CD4-positive, alpha-beta T cell treated with Interleukin-4 for 4 hours (primary cell): ENCODE measurements at places on chromosomes 7 and 10.

DNA sequence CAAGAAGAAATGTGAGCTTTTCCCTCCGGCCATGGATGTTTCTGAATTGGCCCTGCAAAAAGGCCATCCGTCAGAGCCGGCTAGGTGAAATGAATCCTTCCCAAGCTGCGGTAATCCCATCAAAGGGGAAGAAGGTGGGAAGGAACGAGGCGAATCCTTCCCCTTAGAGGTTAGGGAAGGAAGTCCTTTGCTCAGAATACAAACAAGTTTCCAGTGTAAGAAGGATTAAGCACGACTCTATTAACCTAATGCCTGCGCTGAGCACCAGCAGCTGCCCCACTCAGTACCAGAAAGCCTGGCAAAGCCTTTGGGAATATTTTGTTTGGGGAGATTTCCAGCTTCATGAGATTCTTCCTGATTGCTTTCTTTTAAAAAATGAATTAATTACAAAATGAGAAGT is 42.8 kb downstream of the CLRN3 start:
- DNase-seq: no peak

- DNase-seq: peak; percentile 67
Observed at GRCh38 chr7:117119192-117119924, 166.1 kb downstream of the ST7 start.

DNA sequence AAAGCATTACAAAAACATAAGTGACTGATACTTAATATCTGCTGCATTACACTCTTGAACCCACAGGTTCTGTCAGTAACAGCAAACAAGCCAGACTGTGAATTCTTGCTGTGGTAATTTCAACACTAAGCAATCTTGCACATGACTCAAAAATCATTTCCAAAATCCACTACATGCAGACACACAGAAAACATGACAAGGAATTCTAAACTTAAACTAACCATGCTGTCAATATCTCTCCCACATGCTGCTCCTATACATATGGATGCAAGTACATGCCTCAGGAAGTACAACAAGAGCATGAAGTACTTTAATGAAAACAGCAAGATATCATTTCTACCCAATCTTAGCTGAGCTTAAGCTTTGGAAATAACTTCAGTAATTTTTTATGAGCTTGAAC is 890.2 kb upstream of the KCND2 start:
- no peak for DNase-seq

- DNase-seq: peak; percentile 33
Observed at GRCh38 chr7:142583446-142583845, 165.8 kb upstream of the PRSS1 start.

DNA sequence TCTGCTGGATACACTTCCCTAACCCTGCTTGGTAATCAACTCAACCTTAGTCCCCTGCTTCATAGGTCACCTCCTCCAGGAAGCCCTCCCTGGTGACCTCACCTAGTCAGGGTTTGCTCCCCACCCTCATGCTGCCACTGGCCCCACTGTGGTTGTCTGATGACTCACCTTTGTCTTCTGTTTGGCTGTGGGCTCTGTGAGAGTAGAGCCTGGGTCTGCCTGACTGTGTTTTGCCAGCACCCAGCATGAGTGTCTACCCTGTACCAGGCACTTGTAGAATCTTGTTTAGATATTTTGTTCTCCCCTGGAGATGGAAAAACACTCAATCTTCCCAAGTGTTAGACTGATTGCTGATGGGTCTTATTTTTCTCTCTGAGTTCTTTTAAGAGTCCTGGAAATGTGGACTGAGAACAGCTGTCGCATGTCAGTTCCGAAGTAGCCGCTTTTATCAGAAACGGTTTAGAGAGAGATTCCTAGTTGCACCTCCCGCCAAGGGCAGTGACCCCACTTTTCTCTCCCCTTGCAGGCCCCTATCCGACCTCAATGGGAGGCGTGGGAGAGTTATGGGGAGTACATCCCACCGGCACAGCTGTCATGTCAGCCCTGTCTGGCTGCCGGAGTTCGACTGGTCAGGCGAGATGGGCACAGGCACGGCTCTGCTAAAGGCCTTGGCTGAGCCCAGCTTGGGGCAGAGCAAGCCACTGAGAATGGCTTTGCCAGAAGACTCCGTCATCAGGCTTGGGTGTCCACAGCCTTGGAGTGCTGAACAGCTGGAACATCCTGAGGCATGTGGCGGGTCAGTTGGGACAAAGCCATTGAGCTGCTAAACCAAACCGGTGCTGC is 134.3 kb downstream of the GRK5 start:
- DNase-seq: peak; percentile 67

GRCh38 chr7:68334216-68334615 is 1264.1 kb upstream of the AUTS2 start:
- no peak for DNase-seq

DNA sequence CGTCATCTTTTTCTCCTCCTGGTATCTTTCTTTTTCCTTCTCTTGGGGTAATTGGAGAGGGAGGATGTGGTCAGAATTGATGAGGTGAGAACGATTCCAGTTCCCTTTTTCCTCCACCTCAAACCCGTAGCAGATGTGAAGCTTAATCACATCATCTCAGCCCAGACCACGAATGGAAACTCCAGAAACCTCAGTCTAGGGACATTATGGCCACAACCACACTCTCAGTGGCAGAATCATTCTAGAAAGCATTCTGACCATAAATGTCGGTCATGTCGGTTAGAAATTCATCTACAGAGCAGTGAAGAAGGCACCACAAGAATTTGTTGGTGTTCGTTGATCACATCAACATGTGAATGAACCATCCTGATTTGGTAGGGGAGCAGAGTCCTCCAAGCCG is 78.7 kb downstream of the GATA3 start:
- peak; percentile 4 for DNase-seq

- DNase-seq: no peak
Observed at GRCh38 chr10:35433851-35434426, 97.6 kb downstream of the CCNY start.

GRCh38 chr7:96135241-96135640 is 186.7 kb downstream of the SLC25A13 start:
- no peak for DNase-seq

DNA sequence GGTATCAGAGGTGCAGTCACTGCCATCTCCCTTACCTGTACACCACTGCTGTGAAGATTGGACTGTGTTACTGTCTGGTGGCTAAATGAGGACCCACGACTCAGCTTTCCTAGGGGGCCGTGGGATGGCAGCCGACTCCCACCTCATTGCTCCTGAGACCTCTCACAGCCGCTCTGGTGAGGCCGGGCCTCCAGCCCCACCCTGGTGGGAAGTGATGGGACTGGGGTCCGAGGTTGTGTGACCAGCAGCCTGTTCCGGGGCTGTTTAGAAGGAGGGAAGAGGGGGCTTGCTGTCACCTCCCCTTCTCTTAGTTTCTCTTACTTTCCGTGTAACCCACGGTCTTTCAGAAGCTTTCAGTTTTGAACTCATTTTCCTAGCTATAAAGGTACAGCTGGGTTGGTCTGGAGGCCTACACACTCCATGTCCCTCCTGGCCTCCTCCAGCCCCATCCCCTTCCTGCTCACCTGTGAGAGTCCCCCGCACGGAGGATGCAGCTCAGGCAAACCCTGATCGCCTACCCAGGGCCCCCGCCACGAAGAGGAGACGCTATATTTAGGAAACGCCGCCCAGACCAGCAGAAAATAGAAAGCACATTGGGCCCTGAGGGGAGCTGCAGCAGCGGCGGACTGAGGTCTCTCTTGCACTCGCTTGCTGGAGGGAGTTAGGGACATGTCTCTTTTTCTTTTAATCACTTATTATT is 4.6 kb downstream of the EMX2 start:
- DNase-seq: no peak

- DNase-seq: peak; percentile 30
Observed at GRCh38 chr10:75043256-75044131, 68.0 kb upstream of the SAMD8 start.

GRCh38 chr10:103936022-103936421 is 18.0 kb upstream of the STN1 start:
- DNase-seq: no peak

DNA sequence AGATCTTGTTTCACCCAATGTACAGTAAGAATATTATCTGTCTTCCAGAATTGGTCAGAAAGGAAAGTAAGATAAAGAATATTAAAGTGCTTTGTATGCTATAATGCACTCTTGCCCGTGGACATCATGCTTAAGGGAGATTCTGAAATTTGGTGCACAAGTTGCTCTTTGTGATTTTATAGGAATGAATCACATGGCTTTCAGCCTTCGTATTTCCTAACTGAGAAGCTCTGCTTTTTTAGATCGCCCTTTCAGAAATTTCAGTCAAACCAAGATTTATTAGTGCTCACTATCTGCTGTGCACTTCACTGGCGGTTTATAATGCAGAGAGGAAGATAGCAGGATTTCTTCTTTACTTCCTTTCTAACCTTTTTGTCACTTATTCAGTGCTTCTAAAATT is 1248.5 kb upstream of the LRRN3 start:
- no peak for DNase-seq

DNA sequence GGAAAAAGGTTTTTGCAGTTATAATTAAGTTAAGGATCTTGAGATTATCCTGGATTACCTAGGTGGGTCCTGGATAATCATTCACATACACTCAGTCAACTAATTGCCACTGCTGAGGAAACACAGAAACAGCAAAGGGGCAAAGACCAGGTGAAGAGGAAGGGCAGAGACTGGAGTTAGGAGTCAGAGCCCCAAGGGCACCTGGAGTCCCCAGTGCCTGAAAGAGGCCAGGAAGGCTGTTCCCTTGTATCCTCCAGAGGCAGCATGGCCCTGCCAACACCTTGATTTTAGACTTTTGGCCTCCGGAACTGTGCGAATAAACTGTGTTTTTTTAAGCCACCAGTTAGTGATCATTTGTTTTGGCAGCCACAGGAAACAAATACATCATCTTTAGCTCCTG is 24.6 kb downstream of the PRR15 start:
- no peak for DNase-seq

- no peak for DNase-seq
Observed at GRCh38 chr7:10116511-10116910, 857.2 kb upstream of the PHF14 start.

DNA sequence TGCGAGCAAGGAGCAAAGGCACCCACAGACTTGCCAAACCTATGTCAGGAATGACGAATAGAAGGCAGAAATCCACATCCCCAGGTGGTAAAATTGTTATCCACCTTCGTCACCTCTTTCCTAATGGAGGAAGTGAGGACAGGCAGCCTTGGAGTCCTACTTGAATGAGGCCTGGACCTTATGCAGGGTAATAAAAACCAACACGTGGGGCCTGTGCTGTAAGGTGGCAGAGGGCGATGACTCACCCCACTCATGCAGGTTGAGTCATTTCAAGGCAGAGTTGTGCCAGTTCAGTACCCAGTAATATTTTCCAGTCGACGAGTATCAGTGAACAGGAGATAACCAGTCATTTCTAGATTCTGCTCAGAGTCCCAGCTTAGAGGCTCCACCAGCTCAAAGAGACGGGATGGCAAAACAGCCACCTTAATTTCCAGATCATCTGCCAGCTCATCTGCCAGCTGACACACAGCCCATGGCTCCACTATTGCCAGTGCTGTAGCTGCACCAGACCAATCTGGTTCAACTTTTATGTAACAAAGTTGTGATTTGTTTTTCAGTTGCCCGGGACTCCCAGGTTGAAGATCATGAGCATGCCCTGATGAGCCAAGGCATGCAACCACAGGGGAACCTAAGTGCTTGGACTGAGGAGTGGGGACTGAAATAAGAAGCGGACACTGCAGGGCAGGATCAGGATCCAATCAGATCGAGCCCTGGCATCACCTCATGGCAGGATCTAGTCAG is 176.2 kb upstream of the ITGB1 start:
- DNase-seq: peak; percentile 97

DNA sequence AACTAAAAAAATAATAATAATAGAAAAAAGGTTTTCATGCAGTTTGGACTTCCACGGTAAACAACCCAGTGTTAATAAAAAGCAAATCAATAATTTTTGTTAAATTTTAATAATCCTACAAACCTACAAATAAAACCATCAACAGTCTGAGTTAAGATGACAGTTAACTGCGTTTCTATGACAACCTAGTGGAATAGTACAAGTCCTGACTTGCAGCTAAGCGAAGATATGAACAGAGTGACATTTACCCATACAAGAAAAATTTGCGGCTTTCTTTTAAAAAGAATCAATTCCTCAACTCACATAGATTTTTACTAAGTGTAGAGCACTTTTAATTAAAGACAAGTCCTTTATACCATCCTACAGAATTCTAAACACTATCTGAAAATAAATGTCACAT is 35.6 kb downstream of the VPS41 start:
- no peak for DNase-seq

- no peak for DNase-seq
Observed at GRCh38 chr7:158648787-158649186, 55.8 kb downstream of the NCAPG2 start.

- DNase-seq: no peak
Observed at GRCh38 chr7:55478700-55479099, 93.6 kb downstream of the VOPP1 start.

- DNase-seq: no peak
Observed at GRCh38 chr10:30445711-30446110, 11.7 kb downstream of the MAP3K8 start.

- no peak for DNase-seq
Observed at GRCh38 chr10:44049301-44050015, 335.4 kb downstream of the CXCL12 start.

GRCh38 chr10:124512600-124512999 is 51.0 kb downstream of the LHPP start:
- no peak for DNase-seq

GRCh38 chr10:44176311-44176710 is 208.6 kb downstream of the CXCL12 start:
- no peak for DNase-seq

- DNase-seq: no peak
Observed at GRCh38 chr10:96609510-96609909, 22.7 kb upstream of the TM9SF3 start.

DNA sequence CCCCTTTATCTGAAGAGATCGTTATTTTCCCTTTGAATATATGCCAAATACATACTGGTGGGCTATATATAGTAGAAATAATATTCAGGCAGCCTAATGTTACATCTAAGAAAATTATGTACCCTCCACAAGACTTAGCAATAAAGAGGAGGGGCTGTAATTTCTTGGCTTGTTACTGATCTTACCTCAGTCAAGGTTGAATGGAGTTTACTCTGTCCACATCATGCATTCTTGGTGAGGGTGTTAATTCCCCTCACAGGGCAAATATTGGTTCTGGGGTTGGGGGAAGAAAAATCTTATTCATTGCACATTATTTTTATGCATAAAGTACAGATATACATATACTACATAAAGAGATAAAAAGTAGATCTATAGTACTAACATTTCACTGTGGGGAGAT is 145.8 kb upstream of the ANK3 start:
- no peak for DNase-seq

- no peak for DNase-seq
Observed at GRCh38 chr10:68938117-68938516, 17.9 kb upstream of the DDX21 start.
